ENCODE measurements at places on chromosomes 1 and 21.
A peak's percentile ranks its signal among the peaks of the same experiment; 100 is the strongest.

DNA sequence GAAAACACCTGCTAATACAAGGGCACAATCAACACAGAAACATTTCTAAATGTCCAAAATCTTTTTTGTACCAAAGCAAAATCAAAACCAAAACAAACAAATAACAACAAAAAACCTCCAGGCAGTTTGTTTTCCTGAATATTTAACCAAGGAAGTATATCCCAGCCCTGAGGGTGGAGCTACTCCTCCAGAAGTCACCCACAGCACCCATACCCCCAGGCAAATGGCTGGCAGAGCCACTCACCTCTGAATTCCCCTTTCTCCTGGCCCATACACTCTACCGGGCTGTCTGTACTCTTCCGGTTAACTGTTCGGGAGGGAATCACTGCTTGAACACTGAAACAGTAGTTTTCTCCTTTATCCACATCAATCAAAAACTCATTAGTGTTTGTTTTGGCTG lies 9.5 kb downstream of the F3 start:
- no peak for DNase-seq

DNA sequence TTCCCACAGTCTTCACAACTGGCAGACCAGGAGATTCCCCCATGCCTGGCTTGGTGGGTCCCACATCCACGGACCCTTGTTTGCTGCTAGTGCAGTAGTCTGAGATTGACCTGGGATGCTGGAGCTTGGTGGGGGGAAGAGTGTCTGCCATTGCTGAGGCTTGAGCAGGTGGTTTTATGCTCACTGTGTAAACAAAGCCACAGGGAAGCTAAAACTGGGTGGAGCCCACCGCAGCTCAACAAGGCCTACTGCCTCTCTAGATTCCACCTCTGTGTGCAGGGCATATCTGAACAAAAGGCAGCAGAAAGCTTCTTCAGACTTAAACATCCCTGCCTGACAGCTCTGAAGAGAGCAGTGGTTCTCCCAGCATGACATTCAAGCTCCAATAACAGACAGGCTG lies 177.3 kb upstream of the ETV3 start:
- no peak for DNase-seq

DNA sequence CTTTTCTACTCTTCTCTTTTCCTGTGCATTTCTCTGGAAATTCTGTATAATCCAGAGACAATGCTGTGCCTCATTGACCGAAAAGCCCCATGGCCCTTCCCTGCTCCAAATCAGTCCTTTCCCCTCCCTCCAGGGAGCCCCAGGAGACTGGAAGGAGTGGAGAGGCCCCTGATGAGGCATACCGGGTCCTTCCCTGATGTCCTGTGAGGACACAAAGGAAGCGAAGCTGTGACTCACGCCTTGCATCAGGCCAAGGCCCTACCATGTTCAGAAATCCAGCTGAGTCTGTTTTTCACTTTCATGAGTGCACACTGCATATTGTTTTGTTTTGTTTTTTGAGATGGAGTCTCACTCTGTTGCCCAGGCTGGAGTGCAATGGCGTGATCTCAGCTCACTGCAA lies 38.7 kb upstream of the BECN2 start:
- peak; percentile 66 for DNase-seq

- DNase-seq: no peak
Observed at GRCh38 chr1:202179828-202180750, 13.5 kb upstream of the LGR6 start.

- DNase-seq: no peak
Observed at GRCh38 chr1:54400329-54400728, 5.9 kb downstream of the SSBP3 start.

GRCh38 chr1:7827126-7827955 lies 25.5 kb downstream of the UTS2 start:
- DNase-seq: no peak

- no peak for DNase-seq
Observed at GRCh38 chr1:58505286-58505685, 41.2 kb downstream of the OMA1 start.

DNA sequence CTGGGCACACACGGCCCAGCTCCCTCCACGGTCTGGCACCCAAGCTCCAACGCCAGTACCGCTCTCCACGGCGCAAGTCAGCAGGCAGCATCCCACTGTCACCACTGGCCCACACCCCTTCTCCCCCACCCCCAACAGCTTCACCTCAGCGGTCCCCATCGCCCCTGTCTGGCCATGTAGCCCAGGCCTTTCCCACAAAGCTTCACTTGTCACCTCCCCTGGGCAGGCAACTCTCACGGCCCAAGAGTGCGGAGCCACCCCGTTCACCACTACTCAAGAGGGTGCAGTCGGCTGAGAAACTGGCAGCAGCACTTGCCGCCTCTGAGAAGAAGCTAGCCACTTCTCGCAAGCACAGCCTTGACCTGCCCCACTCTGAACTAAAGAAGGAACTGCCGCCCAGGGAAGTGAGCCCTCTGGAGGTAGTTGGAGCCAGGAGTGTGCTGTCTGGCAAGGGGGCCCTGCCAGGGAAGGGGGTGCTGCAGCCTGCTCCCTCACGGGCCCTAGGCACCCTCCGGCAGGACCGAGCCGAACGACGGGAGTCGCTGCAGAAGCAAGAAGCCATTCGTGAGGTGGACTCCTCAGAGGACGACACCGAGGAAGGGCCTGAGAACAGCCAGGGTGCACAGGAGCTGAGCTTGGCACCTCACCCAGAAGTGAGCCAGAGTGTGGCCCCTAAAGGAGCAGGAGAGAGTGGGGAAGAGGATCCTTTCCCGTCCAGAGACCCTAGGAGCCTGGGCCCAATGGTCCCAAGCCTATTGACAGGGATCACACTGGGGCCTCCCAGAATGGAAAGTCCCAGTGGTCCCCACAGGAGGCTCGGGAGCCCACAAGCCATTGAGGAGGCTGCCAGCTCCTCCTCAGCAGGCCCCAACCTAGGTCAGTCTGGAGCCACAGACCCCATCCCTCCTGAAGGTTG lies 97.6 kb downstream of the PIK3R3 start:
- no peak for DNase-seq

GRCh38 chr1:56437959-56438358 lies 141.4 kb downstream of the PLPP3 start:
- DNase-seq: no peak

- DNase-seq: peak; percentile 49
Observed at GRCh38 chr1:201346337-201346939, 31.0 kb downstream of the TNNT2 start.

DNA sequence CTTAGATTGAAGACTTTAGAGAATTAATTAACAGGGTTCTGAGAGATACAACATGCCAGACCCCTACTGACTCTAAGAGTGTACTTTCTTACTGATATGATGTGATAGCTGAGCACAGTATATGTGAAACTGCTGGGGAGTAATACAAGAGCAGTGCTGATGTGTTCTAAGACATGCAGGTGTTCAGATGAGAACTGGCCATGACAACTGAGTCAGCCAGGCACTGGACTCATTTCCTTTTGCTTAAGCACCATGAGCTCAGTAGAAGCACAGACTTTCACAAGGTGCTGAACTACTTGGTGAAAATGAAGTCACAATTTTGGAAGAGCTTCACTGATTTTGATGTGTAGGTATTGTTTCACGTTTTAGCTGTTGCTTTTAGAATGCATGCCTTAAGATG lies 15.9 kb upstream of the POGZ start:
- no peak for DNase-seq

- DNase-seq: no peak
Observed at GRCh38 chr1:164256456-164256855, 302.5 kb upstream of the PBX1 start.

DNA sequence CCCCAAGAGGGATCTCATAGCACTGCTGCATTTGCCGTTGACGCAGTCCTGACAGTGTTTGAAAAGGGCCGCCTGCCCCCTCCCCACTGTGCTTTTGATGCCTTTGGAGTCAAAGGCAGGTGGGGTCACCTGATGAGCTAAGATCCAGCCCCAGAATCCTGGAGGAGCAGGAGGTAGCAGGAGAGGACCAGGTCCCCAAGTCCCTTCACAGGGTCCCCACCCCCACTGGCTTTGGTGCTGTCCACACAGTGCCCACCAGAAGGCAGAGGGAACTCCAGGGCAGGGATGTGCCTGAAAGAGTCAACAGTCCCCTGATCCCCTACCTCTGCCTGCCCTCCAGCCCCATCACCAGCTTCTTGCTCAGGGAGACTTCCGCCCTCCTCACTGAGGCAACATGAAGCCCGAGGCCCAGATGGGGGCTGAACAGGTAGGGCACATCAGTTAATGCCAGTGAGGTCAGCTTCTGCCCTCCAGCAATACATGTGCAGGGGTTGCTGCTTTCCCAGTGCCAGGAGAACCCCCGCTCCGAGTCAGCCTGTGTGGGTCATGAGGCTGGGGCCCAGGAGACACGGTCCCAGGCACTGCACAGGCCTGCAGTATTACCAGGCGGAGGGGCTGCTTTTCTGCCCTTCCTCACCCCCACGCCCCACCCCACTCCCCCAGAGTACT lies 8.8 kb upstream of the KCNC4 start:
- no peak for DNase-seq

DNA sequence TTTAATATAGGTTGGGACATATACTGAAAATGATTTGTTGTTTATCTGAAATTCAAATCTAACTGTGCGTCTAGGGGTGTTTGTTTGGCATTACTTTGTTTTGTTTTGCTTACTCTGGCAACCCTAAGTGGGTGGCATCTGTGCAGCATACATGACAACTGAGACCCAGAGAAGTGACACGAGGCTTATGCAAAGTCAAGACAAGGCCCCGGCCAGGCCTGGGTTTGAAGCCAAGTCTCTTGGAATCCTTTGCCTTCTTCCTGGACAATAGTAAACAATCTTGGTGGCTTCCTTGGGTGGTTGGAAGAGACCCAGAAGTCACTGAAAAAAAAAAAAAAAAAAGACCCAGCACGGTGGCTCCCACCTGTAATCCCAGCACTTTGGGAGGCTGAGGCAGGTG lies 197.6 kb upstream of the TMEM51 start:
- DNase-seq: no peak

GRCh38 chr1:3352952-3353331 lies 101.5 kb upstream of the ARHGEF16 start:
- DNase-seq: no peak

DNA sequence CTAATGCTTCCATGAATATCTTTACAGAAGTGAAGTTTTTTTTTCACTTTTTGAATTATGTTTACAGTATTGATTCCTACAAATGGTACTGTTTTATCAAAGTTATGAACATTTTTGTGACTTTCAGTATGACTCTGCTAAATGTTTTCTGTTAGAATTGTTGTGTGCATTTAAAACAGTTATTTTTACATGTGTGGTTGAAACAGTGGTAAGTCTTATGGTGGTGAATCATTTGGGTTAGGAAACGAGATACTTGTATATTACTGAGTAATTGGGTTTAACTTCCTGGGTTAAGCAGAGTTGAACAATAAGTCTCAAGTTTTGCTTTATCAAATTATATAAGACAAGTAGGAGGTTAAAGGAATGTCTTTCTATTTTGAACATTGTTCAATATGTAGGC lies 66.8 kb downstream of the VPS13D start:
- DNase-seq: peak; percentile 56

GRCh38 chr1:220962031-220962751 lies 82.9 kb downstream of the HLX start:
- DNase-seq: peak; percentile 92

DNA sequence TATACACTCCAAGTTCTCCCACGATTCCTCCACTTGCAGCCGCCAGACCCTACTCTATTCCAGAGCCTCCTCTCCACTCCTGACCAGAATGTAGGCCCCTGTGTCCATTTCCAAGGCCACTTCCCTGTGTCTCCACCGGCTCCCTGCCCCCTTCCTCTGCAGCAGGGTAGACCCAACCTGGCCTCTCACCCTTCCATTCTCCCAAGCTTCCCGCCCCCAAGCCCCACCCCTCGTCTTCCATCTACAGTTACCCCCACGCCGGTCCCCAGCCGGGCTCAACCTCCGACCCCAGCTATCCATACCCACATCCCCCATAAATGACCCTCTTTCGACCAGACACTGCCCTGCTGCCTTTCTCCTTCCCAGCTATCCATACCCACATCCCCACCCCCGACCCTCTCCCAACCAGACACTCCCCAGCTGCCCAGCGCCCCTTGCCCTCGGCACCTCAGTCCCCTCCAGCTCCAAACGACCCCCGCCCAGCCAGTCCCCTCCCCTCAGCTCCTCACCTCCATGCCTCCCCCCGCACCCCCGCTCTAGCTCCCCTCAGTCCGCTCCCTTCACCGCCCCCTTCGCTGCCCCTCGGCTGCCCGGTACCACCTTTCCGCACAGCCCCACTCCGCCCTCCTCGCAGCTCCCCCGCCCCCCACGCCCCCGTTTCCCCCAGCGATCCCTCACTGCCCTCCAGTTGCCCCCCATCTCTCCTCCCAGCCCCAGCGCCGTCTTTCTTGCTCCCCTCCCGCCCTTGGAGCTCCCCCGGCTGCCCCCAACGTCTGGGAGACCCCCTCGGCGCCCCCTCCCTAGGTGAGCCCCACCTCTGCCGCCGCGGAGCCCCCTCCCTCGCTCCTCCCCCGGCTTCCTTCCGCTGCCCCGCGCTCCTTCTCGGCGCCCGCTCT lies 670 bp downstream of the RAB3B start:
- DNase-seq: no peak

DNA sequence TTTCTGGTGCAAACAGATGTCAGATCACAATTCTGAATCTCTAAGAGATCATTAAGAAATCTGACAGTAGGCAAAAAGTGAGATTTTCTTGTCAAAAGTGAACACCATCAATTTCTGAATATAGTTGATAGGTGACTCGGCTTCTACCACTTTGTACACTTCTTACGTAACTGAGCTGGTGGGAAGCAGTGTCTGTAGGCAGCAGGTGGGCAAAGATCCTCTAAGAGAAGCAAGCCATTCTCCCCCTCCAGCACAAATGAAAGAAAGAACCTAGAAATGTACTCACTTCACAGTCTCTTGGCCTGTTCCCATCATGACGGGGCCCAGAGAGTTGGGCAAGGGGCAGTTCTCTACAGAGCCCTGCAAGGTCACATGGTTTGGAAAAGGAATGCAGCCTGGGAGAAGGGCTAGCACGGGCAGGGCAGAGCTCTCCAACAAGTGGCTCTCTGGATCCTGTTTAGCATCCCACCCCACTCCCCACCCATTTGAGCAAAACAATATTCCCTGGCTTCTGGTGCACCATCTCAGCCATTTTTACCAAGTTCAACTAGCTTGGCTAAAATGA lies 412.6 kb downstream of the LTN1 start:
- no peak for DNase-seq

DNA sequence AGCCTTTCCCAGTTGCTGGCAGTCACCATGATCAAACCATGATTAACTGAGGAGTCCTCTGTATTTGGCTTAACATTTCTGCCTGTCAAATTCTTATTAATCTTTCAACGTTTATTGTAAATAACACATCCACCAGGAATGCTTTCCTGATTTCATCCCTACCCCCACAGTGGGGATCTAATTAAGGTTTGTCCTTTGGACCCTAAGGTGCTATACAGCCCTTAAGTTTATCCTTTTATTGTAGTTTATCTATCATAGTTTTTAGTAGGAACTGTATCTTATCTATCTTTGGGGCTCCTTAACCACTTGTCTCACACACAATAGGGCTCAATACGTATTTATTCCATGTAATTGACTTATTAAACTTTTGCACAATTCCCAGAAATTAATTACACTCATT lies 61.0 kb downstream of the SPATA46 start:
- DNase-seq: no peak

GRCh38 chr1:31029026-31029425 lies 36.5 kb downstream of the PUM1 start:
- DNase-seq: no peak

- DNase-seq: no peak
Observed at GRCh38 chr1:9308236-9308785, 15.6 kb downstream of the SPSB1 start.

Data from mesenchymal stem cell (in vitro differentiated cells and primary cell).